Myocyte (in vitro differentiated cells): ENCODE measurements at places on chromosomes 11 and 22. TPM values are rescaled to one million over a fixed set of nuclear protein-coding genes. Genes with fewer than 3 reads are reported as not detected.
A peak's percentile ranks its signal among the peaks of the same experiment; 100 is the strongest.

Gene CCDC157
- total RNA-seq, result 2.6 and 3.4 TPM in 2 replicates

DNA sequence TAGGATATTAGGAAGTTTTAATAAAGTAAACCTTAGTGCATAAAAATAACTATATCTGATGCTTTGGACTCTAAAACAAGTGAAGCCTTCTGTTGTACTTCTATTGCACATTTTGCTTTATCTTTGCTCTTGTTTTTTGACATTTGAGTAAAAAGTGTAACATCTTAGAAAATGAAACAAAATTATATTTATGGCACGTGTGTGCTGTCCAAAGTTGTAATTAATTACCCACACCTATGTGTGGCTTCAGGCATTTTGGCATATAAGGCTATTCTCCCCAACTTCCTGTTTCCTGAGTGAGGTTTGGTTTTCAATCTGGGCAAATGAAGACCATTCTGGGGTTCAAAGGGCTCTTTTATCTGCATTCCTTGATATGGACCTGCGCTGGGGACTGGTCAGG lies at the start of gene OOSP1:
OOSP1 (plus strand) TSS at position 301 of the 400 bp plus-strand sequence; CDS start at position 324, 23 bp downstream.
- no peak for DNase-seq

DNA sequence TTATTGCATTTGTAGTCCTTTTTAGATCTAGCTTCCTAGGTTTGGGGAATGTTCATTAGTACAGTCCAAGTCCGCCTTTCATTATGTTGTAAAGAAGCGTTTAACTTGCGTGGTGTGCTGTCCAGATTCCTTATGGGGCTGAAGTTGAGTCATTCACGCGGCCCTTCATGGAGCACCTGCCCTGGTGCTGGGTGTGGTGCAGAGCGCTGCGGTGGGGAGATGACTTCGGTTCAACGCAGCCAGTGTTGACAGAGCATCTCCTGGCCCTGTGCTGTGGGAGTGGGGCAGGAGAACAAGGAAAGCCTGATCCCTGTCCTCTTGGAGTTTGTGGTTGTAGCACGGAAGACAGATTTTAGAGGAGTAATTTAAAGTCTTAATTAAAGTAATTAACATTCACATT lies 152.0 kb downstream of the TBC1D22A start:
- no peak for DNase-seq

DNA sequence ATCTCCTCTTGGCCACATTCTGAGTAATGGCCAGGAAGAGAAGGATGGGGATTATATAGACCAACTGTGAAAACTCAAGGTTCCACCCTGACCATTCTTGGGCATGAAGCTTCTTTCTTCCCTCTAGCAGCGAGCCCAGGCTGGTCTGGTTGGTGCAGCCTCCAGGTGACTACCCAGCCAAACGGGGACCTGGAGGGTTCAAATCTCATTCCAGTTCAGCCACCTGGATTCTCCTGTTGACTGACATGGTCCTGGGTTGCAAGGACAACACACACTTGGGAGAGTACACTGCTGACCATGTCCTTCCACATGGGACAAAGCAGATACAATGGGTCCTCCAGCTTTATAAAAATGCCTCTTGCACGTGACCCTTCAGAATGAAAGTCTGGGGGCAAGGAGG lies 67.0 kb downstream of the SHANK2 start:
- DNase-seq, result no peak

DNA sequence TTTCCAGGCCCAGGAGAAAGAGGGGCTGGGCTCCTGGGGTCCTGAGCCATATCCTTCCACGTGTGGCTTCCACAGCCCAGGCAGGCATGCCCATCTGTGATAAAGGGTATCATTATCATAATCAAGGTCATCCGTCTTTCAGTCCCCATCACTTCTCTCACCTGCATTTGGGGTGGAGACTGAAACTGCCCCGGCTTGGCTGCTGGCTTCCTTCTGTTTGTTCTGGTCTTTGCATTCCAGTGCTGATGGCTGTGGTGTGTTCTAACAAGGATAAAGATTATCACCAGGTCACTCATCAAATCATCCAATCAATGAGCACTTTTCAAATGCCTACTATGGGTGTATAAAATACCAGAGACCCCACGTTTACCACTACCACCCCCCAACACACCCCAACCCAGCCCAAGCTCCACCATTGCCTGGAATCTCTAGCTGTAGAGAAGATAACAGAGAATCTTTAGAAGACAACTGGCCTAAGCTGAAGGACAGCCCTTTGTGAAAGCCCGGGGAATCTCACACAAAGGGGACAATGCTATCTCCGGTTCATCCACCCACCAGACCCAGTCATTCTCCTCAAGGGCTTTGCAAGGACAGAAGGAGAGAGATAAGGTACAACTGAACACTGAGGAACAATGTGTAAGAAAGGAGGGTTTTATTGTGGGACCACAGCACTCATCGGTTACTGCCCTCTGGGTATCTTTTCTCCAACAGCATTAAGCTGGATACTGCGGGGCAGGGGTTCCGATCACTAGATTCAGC lies 54.9 kb downstream of the AHNAK start:
- DNase-seq, result no peak

DNA sequence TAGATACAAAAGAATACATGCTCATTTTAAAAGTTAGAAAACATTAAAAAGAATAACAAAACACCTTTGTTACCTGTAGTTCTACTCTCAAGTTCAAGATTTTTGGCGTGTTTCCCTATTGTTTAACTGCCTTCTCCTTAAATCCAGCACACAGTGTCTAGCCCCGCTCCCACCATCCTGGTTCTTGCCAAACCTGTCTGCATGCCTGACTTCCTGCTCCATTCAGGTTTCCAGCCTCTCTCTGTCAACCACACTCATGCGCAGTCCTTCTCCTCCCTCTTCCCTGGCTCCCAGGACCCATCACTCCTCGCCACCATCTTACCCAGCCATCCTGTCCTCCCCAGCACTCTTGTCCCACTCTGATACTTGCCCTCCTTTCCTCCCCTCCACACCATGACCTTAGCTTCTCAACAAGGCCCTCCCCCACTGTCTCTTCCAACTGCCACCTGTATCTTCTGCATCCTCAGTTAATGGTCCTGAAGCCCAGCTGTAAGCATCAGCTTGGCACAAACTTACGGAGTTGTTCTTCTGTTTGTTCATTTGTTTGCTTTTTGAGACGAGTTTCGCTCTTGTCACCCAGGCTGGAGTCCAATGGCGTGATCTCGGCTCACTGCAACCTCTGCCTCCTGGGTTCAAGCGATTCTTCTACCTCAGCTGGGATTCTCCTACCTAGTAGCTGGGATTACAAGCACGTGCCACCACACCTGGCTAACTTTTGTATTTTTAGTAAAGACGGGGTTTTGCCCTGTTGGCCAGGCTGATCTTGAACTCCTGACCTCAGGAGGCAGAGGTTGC lies 7.5 kb upstream of the MYH9 start:
- DNase-seq, result no peak

Gene OR52H1
- not detected in 2 replicates for total RNA-seq

DNA sequence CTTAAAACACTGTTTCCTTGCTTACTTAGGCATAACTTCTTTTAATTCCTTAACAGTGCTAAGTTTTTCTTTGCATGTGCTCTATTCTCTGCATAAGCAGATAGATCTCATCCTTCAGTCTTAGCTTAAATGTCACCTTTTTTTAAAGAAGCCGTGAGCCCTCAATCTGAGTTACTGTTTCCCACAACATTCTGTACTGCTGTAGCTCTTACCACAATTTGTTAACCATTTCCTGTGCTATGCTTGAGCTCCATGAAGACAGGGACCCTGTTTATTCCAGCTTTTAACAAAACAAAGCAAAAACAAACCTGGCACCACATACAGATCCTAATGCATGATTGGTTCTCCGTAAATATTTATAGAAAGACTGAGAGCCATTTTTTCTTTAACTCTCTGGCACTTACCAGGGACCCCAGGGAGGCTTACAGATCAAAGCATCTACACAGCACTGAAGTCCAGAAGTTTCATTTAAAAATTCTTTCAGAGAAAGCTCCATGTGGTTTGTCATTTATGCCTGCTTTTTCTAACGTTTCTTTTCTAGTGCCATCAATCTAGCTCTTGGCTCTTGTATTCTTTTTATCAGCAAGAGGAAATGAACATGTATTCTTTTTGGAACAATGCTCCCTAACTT lies 74.9 kb downstream of the DYNC2H1 start:
- DNase-seq, result no peak

DNA sequence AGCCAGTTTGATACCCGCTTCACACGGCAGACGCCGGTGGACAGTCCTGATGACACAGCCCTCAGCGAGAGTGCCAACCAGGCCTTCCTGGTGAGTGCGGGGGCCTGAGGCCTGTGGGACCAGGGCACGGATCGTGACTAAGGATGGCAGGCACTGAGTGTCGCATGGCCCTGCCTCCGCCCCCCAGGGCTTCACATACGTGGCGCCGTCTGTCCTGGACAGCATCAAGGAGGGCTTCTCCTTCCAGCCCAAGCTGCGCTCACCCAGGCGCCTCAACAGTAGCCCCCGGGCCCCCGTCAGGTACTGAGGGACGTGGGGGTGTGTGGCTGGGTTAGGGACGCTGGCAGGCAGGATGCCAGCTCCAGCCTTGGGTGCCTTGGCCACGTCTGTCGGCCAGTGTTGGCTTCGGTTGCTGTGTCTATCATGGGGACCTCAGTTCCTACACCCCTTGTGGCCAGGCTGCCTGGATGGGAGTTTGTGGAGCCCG lies 3.0 kb downstream of the PTPRCAP start:
- no peak for DNase-seq

DNA sequence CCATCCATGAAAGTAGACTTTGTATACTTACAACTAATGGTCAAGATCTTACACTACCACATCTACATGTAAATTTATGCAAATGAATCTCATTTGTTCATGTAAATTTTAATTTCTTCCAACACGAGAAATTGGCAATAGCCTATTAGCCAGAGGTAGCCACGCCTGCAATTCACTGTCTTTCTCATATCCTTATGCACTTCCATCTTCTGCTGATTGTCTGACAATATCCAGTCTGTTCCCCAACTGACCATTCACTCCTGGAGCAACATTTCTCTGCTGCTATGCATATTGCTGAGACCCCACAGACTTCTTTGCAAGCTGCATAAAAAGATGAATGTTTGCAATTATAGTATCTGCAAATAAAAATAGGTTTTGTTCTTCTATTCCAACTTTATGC lies 2.5 kb downstream of the NNMT start:
- DNase-seq, result peak; percentile 57

DNA sequence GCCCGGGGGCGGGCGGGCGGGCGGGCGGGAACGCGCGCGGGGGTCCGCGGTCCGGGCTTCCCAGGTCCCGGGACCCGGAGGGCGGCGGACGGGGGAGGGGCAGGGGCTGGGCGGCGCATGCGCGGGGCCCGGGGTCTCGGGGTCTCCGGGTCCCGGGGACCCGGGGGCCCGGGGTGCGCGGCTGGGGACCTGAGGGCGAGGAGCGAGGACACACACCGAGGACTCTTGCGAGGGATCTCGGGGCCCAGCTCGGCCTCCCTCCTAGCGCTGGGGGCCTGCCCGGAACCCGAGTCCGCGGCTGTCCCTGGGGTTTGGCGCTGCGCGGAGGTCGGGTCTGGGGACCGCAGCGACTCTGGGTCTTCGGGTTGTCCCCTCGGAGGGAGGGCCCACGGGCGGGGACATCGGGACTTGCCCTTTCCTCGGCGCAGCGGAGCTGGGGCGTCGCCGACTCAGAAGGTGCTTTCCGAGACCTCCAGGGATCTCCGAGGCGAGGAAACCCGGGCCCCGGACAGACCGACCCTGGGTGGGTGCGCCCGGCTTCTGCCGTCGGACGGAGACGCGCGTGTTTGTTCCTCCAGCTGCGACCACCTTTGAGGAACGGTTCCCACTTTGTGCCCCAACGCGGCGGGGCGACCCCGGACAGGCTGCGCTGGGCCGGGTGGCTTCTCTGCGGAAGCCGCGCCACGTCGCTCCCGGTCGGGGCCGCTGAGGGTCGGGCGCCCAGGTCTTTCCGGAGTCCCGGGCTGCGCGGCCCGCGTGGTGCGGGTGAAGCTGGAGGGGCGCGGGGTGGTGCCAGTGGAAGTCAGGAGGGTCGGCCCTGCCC lies 540 bp downstream of the PPARA start:
- peak; percentile 32 for DNase-seq

DNA sequence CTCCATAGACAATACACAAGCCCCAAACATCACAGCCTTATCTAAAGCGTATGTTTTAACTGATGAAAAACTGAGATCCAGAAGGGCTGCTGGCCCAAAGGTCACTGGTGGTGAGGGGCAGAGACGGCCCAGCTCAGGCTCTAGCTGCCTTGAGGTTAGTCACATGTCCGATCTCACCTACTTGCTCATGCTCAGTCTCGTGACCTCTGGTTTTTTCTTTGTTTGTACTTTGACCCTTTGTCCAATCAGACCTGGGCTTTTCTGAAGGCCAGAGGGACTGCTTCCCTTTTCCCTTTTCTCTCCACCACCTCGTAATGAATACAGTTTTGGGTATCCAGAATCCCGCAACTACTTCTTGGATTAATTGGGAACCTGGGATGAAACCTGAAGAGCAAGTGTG lies 28.6 kb downstream of the MMP20 start:
- DNase-seq, result no peak

GRCh38 chr11:20002312-20003216 lies 157.7 kb downstream of the DBX1 start:
- DNase-seq, result no peak

DNA sequence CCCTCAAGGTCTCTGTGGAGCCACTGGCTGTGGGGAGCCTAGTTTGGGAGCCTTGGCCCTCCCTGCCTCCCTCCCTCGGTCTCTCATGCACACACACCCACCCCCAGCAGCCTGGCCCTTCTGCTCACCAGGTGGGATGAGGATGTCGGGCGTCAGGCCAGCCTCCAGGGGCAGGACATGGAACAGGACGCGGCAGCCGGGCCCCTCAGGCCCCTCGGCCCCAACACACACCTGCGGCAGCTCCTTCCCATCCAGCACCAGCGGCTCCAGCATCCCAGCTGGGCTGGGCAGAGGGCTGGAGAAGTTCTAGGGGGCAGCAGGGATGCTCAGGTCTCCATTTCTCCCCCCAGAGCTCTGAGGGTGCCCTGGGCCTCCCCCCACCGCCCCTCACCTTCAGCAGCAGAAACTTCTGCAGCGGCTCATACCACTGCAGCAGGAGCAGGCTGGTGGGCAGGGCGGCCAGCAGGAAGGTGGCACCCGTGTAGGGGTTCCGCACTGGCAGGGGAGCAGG lies 11.2 kb downstream of the MAP4K2 start:
- DNase-seq, result no peak
